ENCODE measurements at places on chromosomes 2 and 18. TPM values are rescaled to one million over a fixed set of nuclear protein-coding genes. Genes with fewer than 3 reads are reported as not detected.

The COLEC12 gene
- polyA plus RNA-seq: not detected

The CREG2 gene
- 1.4 TPM for polyA plus RNA-seq

The AMER3 gene
- not detected for polyA plus RNA-seq

The EML6 gene
- polyA plus RNA-seq: 0.16 TPM

The APCDD1 gene
- 2.0 TPM for polyA plus RNA-seq

The R3HDM1 gene
- 18.6 TPM for polyA plus RNA-seq

The MALL gene
- polyA plus RNA-seq: 56.1 TPM

The GPAT2 gene
- 4.3 TPM for polyA plus RNA-seq

The CFAP53 gene
- polyA plus RNA-seq: 0.41 TPM

The HOXD13 gene
- polyA plus RNA-seq: not detected

The TBR1 gene
- not detected for polyA plus RNA-seq

The DSC1 gene
- 0.07 TPM for polyA plus RNA-seq

The IL1RN gene
- polyA plus RNA-seq: 20.4 TPM

The CRACDL gene
- polyA plus RNA-seq: 1.4 TPM

The PLGLB2 gene
- 0.11 TPM for polyA plus RNA-seq

The FAM110C gene
- 6.0 TPM for polyA plus RNA-seq

The CAPN13 gene
- not detected for polyA plus RNA-seq

The REG1B gene
- polyA plus RNA-seq: not detected

The CRYGA gene
- polyA plus RNA-seq: not detected

The OXER1 gene
- 0.04 TPM for polyA plus RNA-seq

The ALK gene
- not detected for polyA plus RNA-seq

The RTP5 gene
- not detected for polyA plus RNA-seq
